Inflammatory macrophage treated with lipopolysaccharide for 4 hours (primary cell): ENCODE measurements at places on chromosomes 16 and 17.

DNA sequence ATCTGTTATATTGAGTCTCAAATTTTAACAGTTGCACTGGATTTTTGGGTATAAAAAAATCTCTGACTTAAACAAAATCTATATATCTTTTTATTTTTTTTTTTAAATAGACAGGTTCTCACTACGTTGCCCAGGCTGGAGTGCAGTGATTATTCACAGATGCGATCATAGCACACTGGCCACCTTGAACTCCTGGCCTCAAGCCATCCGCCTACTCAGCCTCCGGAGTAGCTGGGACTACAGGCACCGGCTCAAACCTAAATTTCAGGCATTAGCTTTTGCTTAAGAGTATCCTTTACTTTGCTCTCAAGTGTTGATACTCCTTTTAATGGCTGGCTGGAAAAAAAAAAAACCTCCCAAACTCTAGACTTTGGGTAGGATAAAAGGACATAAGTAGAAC is 61.6 kb downstream of the RPGRIP1L start:
- no peak for DNase-seq

- peak; percentile 78 for DNase-seq
Measured at GRCh38 chr17:43469145-43469544, 14.6 kb upstream of the DHX8 start.

DNA sequence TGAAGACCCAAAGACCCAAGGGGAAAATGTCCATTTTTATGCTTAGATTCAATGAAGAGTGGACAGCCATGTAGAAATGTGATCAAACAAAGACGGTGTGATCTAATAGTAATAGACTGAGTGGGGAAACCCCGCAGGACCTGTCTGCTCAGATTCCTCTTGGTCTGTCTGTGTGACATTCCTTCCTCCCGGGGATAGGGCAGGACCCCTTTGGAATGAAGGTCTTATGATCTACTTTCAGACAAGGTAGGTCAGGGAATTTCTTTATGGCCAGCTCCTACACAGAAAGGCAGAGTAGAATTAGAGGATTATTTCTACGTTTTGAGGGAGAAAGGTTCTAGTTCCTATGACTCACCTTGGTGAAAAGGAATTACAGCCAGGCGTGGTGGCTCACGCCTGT is 267.6 kb downstream of the STX8 start:
- no peak for DNase-seq

- DNase-seq = no peak
Measured at GRCh38 chr16:82848013-82848412, 221.2 kb downstream of the CDH13 start.

DNA sequence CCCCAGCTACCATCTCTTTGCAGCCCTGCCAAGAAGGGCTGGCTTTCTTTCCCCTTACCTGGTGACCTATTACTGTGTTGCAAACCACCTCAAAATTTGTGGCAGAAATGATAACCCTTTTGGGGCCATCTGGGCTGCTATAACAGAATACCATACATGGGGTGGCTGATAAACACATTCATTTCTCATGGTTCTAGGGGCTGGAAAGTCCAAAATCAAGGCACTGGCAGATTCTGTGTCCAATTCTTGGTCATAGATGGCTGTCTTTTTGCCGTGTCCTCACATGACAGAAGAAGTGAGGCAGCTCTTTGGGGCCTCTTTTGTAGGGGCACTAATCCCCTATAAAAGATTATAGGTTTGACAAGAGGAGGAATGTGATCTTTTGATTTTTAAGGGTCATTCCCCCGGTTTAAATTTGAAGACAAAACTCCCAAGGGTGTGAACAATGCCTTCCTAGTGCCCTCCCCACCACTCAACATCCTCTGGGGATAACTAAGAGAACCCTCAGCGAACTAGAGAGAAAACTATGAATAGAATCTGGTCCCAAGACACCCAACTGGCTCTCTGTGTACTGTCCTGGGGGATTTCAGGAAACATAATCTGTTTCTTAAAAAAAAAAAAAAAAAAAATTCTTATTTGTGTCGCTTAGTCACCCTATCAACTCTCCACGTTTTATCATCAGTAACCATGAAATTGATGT is 1.7 kb upstream of the METTL22 start:
- DNase-seq = no peak

DNA sequence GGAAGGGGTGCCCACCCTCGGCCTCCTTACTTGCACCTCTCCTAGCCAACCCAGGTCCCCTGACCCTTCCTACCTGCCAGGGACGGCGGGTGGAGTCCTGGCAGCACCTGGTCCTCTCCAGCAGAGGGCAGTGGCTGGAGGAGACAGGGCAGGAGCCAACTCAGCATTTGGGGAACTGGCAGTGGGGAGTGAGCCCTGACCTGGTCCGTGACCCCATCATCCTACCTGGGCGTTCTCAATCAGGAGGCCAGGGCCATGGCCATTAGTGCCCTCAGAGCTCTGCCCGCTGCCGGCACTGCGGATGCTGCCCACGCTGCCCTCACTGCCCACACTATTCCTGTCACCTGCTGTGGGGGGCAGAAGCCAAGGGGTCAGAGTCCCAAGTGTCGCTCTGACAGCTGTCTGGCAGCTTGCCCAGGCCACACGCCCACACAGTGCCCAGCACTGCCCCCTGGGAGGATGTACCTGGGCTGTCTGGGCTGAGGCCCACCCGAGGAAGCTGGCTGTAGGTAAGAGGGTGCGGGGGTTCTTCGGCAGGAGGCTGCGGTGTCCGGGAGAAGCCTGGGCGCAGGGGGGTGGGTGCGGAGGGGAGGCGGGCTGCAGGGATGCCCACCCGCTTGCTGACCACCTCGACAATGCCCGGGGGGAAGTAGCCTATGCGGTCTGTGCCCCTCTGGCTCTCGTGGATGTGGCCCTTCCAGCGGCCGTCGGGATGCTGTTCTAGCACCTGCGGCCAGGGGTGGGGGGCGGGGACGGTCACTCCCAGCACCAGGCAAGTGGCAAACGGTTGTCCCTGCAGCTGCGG is 10.8 kb downstream of the CASKIN2 start:
- DNase-seq = peak; percentile 46

DNA sequence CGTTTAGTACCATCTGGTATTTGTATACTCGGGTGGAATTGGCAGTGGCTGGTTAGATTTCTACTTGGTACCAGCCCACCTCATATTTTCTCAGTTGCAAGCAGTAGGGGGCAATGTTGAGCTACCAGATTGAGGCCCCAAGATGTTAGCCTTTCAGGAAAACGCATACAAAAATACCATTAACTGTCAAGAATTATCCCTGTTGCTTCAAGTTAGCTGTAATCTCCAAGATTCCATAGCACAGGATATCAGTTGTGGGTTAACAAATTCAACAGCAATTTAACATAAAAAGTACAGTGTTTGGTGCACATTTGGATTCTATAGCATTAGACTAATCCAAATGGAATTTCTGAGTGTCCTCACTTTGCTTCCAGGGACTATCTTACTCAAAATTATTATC is 188.2 kb downstream of the FTO start:
- peak; percentile 29 for DNase-seq

GRCh38 chr17:57104461-57105175 is 19.6 kb downstream of the AKAP1 start:
- DNase-seq = no peak

GRCh38 chr16:76370344-76370743 is 93.1 kb downstream of the CNTNAP4 start:
- no peak for DNase-seq

DNA sequence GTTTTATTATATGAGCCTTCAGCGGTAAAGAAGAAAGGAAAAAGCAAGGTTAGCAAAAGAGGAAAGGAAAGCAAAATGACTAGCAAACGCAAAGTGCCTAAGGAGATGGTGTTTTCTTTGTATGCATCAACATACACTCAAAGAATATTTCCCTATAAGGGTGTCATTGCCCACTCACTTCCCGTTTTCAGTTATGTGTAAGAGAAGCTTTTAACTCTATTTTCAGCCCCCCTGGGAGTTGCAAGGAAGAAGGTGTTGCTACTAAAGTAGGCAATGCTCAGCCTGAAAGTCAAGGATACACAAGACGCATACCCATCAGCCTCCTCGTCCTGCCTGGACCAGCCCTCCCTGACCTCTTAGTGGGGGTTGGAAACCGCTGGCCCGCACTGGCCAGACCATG is 267.7 kb upstream of the ZFHX3 start:
- no peak for DNase-seq

DNA sequence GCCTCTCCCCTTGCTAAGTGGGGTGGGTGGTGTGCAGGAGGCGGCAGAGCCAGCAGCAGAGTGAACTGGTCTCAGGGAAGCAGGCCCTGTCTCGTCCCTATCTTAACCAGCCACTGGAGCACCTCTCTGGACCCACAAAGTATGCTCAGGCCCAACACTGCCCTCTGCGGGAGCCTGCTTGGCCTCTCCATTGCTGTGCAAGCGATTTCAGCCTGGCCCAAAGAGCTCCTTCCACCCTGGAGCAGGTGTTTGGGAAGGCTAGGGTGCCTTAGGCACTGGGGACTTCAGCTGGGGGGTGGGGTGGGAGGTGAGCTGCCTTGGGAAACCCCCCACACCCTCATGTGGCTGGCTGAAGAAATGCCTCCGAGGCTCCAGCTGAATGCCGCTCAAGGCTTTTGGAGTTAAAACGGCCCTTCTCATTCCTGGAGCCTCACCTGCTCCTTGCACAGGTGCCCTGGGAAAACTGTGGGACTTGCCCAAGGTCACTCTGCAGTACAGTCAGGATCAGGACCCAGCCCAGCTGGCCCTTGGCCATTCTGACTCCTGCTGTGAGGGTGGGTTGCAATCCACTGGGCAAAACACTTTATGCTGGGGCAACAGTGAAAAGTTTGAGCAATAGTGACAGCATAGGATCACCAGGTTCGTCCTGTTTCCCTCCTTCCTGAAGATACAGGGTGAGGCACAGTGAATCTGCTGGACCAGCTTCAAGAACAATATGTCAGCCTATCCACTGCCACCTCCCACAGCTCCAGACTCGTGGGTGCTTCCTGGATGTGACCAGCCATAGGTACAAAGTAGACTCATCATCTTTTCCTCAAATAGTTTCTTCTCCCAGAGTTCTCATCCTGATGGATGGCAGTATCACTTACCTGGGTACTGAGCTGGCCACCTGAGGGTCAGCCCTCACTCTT is 5.9 kb upstream of the UBE2O start:
- peak; percentile 40 for DNase-seq

DNA sequence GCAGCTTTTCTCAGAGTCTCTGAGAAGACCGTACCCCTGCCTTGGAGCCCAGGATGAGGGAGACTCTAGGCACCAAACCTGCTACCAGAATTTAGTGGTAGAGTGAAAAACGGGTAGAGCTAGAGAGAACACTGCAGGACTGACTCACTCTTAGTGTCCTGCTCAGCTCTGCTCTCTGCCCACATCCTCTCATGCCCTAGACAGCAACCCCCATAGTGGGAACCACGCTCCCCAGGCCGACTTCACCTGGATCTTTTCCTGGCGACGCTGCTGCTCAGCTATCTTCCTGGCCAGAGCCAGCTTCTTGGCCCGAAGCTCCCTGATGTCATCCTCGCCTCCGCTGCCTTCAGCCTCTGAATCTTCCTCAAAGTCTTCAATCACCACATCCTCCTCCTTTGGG is 26.7 kb downstream of the HIC1 start:
- peak; percentile 24 for DNase-seq

DNA sequence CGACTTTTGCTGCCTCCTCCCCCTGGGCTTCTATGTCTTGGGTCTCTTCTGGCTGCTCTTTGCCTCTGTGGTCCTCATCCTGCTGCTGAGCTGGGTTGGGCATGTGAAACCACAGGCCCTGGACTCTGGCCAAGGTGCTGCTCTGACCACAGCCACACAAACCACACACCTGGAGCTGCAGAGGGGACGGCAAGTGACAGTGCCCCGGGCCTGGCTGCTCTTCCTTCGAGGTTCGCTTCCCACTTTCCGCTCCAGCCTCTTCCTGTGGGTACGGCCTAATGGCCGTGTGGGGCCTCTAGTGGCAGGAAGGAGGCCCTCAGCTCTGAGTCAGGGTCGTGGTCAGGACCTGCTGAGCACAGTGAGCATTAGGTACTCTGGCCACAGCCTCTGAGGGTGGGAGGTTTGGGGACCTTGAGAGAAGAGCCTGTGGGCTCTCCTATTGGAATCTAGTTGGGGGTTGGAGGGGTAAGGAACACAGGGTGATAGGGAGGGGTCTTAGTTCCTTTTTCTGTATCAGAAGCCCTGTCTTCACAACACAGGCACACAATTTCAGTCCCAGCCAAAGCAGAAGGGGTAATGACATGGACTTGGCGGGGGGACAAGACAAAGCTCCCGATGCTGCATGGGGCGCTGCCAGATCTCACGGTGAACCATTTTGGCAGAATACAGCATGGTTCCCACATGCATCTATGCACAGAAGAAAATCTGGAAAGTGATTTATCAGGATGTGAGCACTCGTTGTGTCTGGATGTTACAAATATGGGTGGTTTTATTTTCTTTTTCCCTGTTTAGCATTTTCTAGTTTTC is 2.3 kb downstream of the GP1BA start:
- peak; percentile 63 for DNase-seq
